ENCODE measurements at places on chromosomes 16 and 17. TPM values are rescaled to one million over a fixed set of nuclear protein-coding genes. Genes with fewer than 3 reads are reported as not detected.

DNA sequence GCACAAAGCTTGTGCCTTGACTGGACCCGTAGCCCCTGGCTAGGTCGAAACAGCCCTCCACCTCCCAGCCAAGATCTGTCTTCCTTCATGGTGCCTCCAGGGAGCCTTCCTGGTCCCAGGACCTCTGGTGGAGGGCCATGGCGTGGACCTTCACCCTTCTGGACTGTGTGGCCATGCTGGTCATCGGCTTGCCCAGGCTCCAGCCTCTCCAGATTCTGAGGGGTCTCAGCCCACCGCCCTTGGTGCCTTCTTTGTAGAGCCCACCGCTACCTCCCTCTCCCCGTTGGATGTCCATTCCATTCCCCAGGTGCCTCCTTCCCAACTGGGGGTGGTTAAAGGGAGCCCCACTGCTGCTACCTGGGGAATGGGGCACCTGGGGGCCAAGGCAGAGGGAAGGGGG, 3.5 kb downstream of the CTRL start:
- DNase-seq = no peak

- peak; percentile 80 for DNase-seq
Measured at GRCh38 chr16:10922328-10923145, 19.7 kb downstream of the DEXI start.

DNA sequence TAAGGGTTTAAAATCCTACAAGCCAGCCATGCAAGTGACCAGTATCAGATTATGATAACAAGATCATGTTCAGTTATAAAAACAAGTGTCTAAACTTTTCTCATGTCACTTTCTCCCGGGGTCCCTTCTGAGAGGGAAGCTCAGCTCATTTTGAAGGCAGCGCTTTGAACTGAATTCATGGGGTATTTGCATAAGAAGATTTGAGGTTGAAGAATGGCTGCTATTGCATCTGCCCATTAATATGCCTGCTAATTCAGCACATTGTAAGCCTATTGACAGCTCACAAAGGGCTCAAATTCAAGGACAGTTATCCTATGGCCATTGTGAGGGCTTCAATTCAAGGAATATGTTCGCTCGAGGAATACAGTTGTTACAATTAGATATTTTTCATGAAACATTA, 290.2 kb upstream of the IRX3 start:
- no peak for DNase-seq

The KRTAP9-8 gene
- total RNA-seq = not detected

The KRTAP4-8 gene
- total RNA-seq = not detected
